ENCODE measurements at places on chromosomes 13 and 19.

DNA sequence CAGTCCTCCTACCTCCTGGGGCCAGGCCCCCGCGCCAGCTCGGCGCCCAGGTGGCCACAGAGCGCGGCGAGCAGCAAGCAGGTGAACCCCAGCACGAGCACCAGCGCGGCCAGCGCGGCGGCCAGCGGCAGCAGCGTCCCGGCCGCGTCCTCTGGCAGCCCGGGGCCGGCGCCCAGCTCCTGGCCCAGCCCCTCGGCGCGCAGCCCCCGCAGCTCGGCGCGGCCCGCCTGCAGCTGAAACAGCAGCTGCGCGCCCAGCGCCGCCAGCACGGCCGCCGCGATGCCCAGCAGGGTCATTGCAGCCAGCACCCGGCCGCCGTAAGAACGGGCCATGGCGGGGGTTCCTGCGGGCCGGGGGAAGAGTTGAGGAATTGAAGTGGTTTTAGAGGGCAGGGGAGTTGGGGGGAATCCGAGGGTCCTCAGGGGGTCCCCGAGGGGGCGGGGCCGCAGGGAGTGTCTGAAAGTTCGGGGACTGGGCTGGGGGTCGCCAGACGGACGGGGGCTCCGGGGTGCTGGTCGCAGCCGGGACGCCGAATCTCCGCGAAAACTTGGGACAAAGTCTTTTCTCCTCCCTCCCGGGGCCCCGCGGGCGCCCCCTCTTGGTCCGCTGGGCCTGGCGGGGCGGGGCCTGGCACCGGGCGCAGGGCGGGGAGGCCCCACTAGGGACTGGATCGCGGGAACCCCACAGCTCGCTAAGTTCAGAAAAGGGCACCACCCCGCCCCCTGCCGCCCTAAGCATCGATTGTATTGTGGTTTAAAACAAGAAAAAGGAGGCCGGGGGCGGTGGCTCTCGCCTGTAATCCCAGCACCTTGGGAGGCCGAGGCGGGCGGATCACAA lies at the start of gene TMEM221:
Gene TMEM221, minus strand, starts transcription at position 538 of the 837 bp plus-strand sequence. Its CDS starts 206 bp downstream, at position 332.
- H3K27ac ChIP-seq: no peak within 1 kb of the TSS
- H3K36me3 ChIP-seq: no peaks in the 10 kb centered on the region
- H3K4me3 ChIP-seq: peak within 1 kb of the TSS; percentile 47
- no peaks in the 10 kb centered on the region for H3K4me1 ChIP-seq
- DNase-seq: peak; percentile 65
- H3K27me3 ChIP-seq: no peaks in the 10 kb centered on the region

DNA sequence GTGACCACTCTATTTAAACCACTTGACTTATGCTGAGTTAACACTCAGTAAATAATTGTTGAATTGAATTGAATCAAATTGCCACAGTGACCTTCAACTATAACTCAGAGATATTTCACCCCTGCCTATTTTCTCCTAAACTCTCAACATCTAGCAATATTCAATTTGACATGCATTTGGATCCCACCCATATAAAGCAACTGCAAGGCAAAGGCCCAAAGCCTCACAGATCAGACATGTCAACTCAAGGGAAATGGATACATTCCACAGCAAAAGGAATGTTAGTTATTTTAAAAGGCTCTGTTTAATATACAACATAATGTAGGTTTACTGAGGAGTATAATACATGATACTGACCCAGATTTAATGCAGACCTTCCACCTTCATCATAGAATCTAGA lies 107.4 kb downstream of the KCTD12 start:
- no peak overlapping the region for H3K4me3 ChIP-seq
- no peak overlapping the region for H3K27ac ChIP-seq
- H3K27me3 ChIP-seq: no peaks in the 10 kb centered on the region
- no peak for DNase-seq
- H3K36me3 ChIP-seq: no peaks in the 10 kb centered on the region
- H3K4me1 ChIP-seq: no peaks in the 10 kb centered on the region

- no peak overlapping the region for H3K27ac ChIP-seq
- no peaks in the 10 kb centered on the region for H3K27me3 ChIP-seq
- H3K4me3 ChIP-seq: no peak overlapping the region
- DNase-seq: no peak
- H3K4me1 ChIP-seq: no peaks in the 10 kb centered on the region
Observed at GRCh38 chr13:103157434-103158145, 91.4 kb upstream of the SLC10A2 start.

DNA sequence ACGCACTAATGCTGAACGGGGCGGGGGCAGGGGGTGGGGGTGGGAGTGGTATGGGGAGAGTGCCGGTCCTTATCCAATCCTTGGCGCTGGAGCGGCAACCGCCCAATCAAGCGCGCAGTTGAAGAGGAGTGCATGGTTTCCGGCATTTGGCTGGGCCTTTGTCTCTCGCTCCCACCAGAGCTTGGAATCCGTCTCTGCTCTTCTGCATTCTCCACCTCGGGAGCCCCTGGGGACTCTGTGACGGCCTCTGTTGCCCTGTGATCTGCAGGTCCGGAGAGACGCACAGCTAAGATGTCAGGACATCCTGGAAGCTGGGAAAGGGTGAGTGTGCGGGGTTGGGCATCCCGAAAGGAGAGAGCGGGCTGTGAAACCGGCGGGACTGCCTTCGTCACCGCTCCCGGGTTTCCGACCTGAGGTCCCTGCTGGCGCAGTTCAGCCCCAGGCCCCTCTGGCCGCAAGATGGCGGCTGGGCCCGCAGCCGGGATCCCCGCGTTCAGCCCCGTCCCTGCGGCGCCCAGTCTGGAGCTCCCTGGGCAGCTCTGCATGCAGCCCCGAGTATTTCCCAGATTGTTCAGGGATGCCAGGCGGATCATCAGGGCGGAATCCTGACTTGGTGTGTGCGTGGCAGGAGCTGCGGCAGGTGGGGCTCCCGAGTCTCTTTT lies 53.6 kb upstream of the ZNF254 start:
- DNase-seq: peak; percentile 83
- H3K4me1 ChIP-seq: no peaks in the 10 kb centered on the region
- peak overlapping the region; percentile 98 for H3K4me3 ChIP-seq
- no peaks in the 10 kb centered on the region for H3K27me3 ChIP-seq
- H3K36me3 ChIP-seq: peaks cover 46% of the 10 kb centered on the region
- peak overlapping the region; percentile 98 for H3K27ac ChIP-seq

- H3K27ac ChIP-seq: no peak overlapping the region
- no peak overlapping the region for H3K4me3 ChIP-seq
- no peaks in the 10 kb centered on the region for H3K27me3 ChIP-seq
- H3K36me3 ChIP-seq: no peaks in the 10 kb centered on the region
- H3K4me1 ChIP-seq: no peaks in the 10 kb centered on the region
- DNase-seq: no peak
Observed at GRCh38 chr13:113997845-113998751, 24.2 kb upstream of the C13orf46 start.

Data from Calu3 (cell line).